ENCODE measurements at places on chromosomes 3 and 15.

- DNase-seq: no peak
These were observed 271.4 kb downstream of the TIGIT start for GRCh38 chr3:114565216-114565615.

GRCh38 chr3:52367891-52368880, 52.1 kb downstream of the DNAH1 start:
- DNase-seq: no peak

DNA sequence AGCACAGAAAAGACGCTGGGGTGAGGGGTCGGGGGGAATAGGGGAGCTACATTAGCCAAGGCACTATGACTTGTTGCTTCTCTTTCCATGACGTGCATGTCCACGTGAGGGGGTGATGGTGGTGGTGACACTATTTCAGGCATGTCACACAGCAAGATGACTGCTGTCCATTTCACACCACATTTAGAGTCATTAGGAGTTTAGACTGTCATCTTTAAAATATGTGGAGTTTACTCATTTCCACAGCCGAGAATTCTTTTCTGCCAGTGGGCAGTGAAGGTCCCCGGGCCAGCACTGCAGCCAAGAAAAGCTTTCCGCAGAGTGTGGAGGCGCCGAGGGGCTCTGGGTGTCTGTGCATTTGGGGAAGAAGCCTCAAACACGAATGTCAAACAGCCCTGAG, 954 bp upstream of the DGKG start:
- DNase-seq: no peak

DNA sequence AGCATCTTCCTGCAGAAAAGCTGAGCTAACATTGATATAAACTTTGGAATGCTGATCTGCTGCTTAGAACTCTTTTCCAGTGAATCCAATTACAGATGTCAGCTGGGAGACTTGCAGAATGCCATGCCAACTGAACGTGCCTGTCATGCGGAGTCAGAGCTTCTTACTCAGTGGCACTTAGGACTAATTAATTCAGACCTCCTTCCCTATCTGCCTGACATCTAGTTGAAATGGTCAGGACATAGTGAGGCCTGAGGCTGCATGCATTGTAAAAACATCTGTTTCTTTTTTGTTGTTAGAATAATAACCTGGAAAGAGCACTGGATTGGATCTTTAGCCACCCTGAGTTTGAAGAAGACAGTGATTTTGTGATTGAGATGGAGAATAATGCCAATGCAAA, 112.6 kb downstream of the USP13 start:
- no peak for DNase-seq

DNA sequence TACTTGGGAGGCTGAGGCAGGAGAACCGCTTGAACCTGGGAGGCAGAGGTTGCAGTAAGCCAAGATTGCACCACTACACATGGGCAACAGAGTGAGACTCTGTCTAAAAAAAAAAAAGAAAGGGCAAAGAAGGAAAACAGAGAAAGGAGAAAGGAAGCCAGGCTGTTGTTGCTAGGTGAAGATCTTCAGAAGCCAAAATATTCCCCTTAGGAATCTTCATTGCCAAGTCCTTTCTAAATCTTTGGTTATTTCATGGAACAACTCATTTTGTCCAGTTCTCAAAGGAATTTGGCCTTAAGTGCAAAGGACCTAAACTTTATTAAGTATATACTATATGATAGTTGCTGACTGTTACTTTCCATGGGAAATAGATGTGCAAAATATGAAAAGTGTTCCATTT, 59.2 kb upstream of the OSBPL11 start:
- DNase-seq: no peak

DNA sequence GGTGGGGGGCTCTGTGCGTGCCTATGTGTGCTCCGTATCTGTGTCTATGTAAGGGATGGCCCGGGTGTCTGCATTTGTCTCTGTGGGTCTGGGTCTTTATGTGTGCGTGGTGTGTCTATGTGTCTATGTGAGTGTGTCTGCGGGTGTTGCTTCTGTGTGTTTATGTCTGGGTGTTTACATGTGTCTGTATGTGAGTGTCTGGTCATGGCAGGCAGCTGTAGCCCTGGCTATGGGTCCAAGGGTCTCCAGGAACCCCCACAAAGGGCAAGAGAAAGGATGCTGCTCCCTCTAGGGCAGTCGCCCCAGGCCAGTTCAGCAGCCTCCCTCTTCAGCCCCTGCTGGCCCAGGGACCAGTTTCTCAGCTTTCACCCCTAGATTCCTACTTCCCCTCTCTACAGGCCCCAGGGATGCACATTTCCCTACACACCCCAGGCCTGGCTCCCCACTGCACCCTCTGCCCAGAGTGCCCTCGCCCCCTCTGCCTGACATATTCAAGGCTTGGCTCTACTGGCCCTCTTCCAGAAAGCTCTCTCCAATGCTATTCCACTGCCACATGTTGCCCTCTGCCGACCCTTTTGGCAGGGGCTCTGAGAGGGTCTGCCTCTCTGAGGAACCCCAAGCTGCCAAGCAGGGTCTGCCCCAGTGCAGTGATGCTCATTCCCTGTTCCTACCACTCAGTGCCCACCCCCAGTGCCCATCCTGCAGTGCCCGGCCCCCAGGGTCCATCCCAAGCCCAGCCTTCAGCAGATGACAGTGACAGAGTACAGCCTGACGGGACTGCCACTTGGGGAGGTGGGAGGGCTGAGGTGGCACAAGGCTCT, 1.0 kb upstream of the MYL3 start:
- DNase-seq: no peak

DNA sequence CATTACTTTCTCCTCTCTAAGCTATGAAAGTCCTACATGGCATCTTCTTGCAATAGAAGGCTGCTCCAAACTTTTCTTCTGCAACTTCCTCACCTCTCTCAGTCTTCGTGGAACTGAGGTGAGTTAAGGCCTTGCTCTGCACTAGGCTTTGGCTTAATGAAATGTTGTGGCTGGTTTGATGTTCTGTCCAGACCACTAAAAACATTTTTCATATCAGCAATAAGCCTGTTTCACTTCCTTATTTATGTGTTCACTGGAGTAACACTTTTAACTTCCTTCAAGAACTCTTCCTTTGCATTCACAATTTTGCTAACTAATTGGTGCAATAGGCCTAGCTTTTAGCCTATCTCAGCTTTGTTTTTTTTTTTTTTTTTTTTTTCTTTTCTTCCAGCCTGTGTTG, 335.3 kb upstream of the NECTIN3 start:
- DNase-seq: no peak

DNA sequence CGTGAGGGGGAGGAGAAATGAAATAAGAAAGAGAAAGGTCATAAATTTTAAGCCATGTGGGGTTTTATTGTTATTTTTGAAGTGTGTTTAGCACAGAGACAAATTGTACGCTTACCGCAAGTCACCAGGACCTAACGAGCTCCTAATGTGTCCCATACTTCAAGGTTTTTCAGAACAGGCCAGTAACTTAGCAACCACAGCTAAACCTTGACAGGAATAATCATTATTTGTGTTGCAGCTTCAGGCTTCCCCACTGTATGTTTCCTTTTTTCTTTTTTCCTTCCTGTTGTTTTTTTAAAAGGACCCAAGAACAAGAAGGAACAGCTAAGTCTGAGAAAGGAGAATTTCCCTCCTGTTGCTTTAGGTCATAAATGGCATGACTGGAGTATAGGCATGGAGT, 160.8 kb downstream of the TUSC7 start:
- DNase-seq: no peak

- no peak for DNase-seq
These were observed 35.7 kb downstream of the EEFSEC start for GRCh38 chr3:128188956-128189355.

DNA sequence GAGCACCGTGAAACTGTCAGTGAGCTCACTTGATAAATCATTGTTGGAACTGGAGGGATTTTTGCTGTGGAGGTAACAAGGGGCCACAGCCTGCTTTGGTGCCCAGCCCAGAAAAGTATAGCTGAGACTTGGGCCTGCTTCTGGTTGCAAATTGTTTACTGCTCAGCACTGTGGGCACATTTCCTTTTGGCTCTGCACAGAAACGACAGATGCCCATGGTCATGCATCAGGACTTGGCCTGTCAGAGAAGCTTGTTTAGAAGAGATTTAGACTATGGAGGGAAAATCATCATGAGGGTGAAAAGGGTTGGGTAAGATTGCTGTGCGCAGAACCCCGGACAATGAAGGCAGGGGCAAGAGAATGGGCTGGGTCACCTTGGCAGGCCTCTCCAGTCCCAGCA, 286.1 kb upstream of the CTNNB1 start:
- DNase-seq: no peak

- no peak for DNase-seq
These were observed 39.6 kb upstream of the SFMBT1 start for GRCh38 chr3:53085476-53085875.

DNA sequence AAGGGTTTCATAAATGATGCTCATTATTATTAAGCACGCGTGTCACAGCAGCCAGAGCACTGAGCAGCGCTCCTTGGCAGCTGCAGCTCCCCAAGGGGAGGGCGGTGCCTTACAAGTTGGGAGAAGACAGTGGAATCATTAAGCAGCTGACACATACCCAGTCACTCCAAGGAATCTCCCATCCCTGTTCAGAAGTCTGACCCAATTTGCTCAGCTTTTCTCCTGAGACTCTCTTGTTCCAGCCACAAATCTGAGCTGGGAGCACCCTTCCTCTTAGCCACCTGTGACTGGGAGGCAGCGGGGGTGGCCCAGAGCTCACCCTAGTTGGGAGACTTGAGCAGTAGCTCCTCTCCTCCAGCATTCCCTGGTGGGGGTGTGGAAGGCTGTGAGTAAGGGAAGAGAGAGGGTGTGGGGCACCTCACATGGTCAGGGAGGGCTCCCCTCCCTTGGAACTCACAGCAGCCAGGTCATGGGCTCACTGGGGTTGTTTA, 64.3 kb downstream of the DUT start:
- no peak for DNase-seq

- DNase-seq: no peak
These were observed 7.1 kb upstream of the LMOD3 start for GRCh38 chr3:69129531-69129930.

GRCh38 chr3:11956781-11957180, 47.4 kb upstream of the SYN2 start:
- DNase-seq: no peak

DNA sequence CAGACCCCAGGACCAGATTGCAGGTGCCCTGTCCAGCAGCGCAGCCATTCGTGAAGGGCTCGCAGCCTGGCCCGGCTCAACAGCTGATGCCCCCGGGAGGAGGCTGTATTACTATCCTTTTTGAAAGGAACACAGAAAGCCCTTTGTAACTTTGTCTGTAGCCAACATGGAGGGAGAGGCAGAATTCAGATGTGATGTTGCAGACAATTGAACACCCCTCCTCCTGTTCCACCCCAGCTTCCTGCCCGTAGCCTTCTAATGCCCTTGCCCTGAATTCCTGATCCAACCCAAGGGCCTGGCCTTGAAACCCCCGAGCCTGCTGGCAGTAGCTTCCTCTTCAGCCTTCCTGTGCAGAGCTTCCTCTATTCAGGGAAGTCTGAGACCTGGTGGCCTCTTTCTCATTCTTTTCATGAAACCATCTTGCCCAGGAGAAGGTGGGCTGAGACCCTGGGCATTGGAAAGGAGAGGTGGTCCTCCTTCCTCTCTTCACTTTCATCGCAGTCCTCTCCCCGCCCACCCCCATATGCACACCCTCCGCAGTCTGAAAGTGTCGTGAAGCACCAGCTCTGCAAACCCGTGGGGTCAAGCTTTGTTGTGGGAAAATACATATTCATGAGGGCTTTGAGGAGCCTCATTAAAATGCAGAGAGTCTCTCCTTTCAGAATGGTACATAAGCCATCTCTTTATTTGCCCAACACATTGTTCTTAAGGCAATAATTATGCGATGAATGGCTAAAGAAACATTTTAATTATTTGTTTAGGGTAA, 109.2 kb downstream of the APBA2 start:
- DNase-seq: no peak

DNA sequence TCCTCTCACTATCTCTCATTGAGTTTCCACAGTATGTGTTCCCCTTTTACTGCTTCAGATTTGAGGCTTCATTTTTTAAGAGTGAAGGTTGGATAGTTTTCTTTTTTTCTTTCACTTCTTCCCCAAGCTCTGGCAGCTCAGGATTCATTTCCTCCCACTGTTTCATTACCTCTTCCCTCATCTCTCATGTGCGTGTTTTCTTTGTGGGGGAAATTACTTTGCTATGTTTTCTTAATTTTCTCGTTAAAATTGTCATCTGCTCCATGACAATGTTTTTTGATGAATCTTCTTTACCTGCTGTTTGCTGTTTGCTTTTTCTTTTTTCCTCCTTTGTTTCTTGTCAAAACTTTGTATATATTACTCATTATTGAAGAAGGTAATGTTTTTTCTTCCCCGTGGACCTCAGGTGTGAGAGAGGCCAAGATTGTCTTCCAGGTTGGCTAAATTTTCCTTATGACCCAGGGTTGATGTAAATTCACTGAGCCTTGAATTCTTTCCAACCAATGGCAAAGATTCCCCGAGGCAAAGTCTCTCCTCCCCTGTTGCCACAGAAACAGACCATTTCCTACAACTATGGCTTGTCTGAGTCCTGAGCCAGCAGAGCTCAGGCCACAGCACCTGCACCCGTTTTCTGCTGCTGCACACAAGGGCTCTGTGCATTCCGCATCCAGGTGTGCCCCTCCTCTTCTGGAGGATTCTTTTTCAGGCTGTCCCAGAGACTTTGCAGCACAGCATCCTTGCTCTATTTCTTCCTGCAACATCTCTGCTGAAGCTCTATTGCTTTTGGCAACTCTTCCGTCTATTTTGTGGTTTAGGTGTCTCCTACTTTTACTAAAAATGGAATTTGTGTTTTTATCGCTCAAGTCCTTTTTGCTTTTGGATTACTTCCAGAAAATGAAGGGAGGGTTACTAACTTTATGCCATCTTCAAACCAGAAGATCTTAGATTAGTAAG, 66.1 kb downstream of the NOX5 start:
- no peak for DNase-seq

DNA sequence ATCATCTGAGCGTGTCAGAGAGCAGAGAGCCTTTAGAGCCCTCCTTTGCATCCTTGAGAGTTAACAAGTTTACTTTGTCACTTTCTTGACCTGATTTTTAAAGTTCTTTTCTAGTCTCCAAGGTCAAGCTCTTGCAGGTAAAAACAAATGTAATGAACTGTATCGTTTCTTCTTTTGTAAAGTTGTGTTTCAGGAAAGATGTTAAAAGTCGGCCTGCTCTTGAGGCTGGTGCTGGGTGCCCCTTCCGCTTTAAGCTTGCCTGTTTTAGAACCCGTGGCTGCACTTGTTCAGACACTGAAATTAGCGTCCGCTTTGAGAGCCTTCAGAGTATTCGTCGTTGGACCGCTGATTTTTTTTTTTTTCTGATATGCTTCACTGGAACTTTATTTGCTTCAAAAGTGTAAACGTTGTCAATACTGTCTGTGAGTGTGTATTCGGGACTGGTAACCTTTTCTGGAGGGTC, 52.6 kb upstream of the ULK4 start:
- DNase-seq: no peak

GRCh38 chr3:183868796-183869195, 15.9 kb downstream of the PARL start:
- no peak for DNase-seq

Data from activated T-helper 1 cell treated with anti-CD3 and anti-CD28 coated beads, Interleukin-2, amount 50 U/mL, for 16 hours (primary cell).